Breast epithelium (tissue), 4 donors: ENCODE measurements at places on chromosomes 6 and 20. TPM values are rescaled to one million over a fixed set of nuclear protein-coding genes. Genes with fewer than 3 reads are reported as not detected.

The FRS3 gene
- total RNA-seq: 3.8 TPM

The SPATS1 gene
- total RNA-seq: not detected

The SPINT4 gene
- not detected for total RNA-seq

The ARMH2 gene
- total RNA-seq: not detected

GRCh38 chr6:106381881-106382280 is 21.4 kb downstream of the CRYBG1 start:
- H3K27me3 ChIP-seq: no peaks in the 10 kb centered on the region
- peak overlapping the region; percentile 61 for H3K27ac ChIP-seq
- no peak overlapping the region for H3K4me3 ChIP-seq
- H3K36me3 ChIP-seq: no peaks in the 10 kb centered on the region

DNA sequence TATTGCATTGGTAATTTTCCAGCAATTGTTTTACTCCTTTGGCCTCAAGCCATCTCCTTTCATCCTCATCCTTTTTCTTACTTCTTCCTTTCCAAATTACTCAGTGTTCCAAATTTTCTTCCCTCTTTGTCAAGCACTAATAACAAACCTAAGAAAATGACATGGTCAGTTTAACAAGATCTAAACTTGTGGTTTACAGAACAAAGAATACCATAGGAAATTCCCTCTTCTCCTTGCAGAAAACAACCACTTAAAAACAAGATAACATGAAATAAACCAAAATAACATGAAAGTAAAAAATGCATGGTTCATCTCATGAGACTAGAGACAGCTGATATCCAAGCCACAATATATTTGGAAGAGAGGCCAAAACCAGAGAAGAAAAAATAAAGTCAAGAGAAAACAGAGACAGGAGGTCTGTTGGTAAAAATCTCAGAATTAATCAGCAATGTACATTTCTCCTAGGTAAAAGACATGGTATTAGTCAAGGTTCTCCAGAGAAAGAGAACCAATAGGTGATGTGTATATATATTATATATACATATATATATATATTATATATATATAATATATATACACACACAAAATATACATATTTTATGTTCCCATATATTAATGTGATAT is 51.0 kb upstream of the SENP6 start:
- H3K36me3 ChIP-seq: no peaks in the 10 kb centered on the region
- no peak overlapping the region for H3K27ac ChIP-seq
- no peak for DNase-seq
- no peak overlapping the region for H3K4me3 ChIP-seq
- no peaks in the 10 kb centered on the region for H3K27me3 ChIP-seq

DNA sequence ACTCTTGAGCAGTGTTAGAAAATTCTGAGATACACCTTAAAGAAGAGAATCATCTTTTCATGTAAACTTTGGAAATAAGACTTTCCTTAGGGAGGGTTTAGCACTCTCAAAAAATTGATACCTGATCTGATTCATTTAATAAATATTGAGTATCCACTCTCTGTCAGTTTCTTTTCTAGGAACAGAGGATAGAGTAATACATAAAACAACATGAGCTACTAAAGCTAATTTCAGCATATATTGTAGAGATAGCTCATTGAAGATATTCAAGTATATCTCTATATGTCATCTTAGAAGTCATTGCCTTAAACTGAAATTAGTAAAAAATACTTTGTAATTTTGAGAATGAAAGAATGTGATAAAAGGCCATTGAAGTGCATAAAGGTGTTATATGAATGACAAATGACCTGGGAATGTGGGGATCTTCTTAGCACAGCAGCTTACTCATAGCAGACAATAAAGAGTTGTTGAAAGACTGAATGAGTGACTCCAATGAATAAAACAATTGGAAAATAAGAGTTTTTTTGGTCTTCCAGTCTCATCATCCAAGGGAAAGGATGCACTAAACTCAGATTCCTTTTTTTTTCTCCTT is 29.2 kb downstream of the RHAG start:
- no peak overlapping the region for H3K27ac ChIP-seq
- no peak for DNase-seq
- H3K4me3 ChIP-seq: no peak overlapping the region
- no peaks in the 10 kb centered on the region for H3K4me1 ChIP-seq
- no peaks in the 10 kb centered on the region for H3K27me3 ChIP-seq

- H3K27me3 ChIP-seq: no peaks in the 10 kb centered on the region
- no peak for DNase-seq
- no peaks in the 10 kb centered on the region for H3K36me3 ChIP-seq
- H3K27ac ChIP-seq: peak overlapping the region; percentile 79
- H3K4me1 ChIP-seq: no peaks in the 10 kb centered on the region
Measured at GRCh38 chr20:25296094-25297093, 48.5 kb downstream of the PYGB start.

DNA sequence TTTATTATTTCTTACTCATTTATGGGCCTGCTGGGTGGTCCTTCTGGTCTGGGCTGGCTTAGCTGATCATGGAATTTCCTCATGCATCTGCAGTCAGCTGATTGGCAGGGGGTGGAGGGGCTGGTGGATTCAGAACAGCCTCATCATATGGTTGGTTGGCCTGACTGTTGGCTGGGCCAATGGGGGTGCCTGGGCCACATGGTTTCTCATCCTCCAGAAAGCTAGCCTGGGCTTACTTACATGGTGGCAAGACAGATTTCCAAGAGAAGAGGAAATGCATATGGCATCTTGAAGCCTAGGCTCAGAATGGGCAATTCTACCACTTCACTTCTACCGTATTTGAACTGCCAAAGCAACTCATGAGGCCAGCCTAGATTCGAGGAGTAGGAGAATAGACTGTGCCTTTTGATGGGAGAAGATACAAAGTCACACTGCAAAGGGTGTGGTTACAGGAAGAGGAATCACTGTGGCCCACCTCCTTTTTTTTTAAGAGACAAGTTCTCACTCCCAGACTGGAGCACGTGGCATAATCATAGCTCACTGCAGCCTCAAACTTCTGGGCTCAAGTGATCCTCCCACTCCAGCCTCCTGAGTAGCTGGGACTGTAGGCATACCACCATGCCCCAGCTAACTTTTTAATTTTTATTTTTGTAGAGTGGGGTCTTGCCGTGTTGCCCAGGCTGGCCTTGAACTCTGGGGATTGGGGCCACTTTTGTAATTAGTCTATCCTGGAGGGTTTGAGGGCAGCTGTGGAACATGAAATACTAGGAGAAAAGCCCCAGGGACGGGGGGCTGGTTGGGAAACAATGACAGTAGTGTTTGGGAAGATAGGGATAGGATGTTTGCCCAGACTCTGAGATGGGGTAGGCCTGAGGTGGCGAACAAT is 47.6 kb upstream of the RNF24 start:
- DNase-seq: no peak
- peak overlapping the region; percentile 74 for H3K27ac ChIP-seq
- peaks cover 7% of the 10 kb centered on the region for H3K4me1 ChIP-seq
- H3K27me3 ChIP-seq: no peaks in the 10 kb centered on the region
- H3K36me3 ChIP-seq: no peaks in the 10 kb centered on the region

GRCh38 chr6:10141746-10142443 is 273.0 kb downstream of the TFAP2A start:
- no peak for DNase-seq
- no peak overlapping the region for H3K4me3 ChIP-seq
- no peaks in the 10 kb centered on the region for H3K27me3 ChIP-seq
- no peaks in the 10 kb centered on the region for H3K36me3 ChIP-seq

DNA sequence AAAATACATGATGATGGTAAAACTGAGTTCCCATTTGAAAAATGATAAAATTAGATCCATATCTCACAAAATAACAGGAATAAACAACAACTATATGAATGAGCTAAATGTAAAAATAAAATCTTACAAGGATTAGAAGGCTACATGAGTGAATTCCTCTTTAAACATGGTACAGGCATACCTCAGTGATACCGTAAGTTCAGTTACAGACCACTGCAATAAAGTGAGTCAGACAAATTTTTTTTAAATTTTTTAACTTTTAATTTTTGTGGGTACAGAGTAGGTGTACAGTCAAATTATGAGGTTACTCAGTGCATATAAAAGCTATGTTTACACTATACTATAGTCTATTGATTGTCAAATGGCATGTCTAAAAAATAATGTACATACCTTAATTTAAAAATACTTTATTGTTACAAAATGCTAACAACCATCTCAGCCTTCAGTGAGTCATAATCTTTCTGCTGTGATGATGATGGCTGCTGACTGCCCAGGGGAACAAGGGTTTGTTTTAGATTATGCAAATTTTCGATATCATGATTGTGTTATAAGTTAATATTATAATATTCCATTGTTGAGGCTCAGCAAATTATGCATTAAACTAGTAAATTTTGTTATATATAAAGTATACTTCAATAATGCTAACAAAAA is 222.8 kb upstream of the RUNX2 start:
- no peak for DNase-seq
- no peaks in the 10 kb centered on the region for H3K36me3 ChIP-seq
- no peaks in the 10 kb centered on the region for H3K27me3 ChIP-seq
- no peak overlapping the region for H3K4me3 ChIP-seq

DNA sequence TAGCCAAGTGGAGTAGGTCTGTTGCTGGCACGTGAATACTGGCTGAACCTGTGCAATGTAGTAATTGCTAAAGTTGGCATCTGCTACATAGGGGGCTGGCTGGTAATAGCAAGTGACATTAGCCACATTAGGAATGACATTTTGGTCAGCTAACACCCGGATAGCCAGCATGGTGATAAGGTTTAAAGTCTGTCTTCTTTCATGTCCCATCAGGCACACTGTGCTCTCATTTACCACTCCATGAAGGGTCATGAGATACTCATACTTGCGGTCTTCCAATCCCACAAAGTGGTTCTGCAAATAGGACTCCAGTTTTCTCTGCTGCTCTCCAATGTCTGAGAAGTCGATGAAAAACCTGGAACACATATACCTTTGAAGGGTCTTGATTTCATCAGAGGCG is 2.8 kb downstream of the TENT5A start:
- H3K27me3 ChIP-seq: no peaks in the 10 kb centered on the region
- H3K4me1 ChIP-seq: no peaks in the 10 kb centered on the region
- no peaks in the 10 kb centered on the region for H3K36me3 ChIP-seq
- DNase-seq: no peak
- H3K27ac ChIP-seq: peak overlapping the region; percentile 90
- H3K4me3 ChIP-seq: peak overlapping the region; percentile 92

GRCh38 chr6:89353118-89353556 is 615 bp upstream of the UBE2J1 start:
- no peak for DNase-seq
- H3K36me3 ChIP-seq: no peaks in the 10 kb centered on the region
- H3K4me3 ChIP-seq: peak overlapping the region; percentile 93
- H3K27ac ChIP-seq: peak overlapping the region; percentile 99
- H3K4me1 ChIP-seq: no peaks in the 10 kb centered on the region
- no peaks in the 10 kb centered on the region for H3K27me3 ChIP-seq
